ENCODE measurements at places on chromosomes 16 and 17.

GRCh38 chr17:58811290-58811689 is 55.6 kb downstream of the PPM1E start:
- no peak for DNase-seq

GRCh38 chr16:69847643-69848042 is 85.5 kb downstream of the WWP2 start:
- no peak for DNase-seq

DNA sequence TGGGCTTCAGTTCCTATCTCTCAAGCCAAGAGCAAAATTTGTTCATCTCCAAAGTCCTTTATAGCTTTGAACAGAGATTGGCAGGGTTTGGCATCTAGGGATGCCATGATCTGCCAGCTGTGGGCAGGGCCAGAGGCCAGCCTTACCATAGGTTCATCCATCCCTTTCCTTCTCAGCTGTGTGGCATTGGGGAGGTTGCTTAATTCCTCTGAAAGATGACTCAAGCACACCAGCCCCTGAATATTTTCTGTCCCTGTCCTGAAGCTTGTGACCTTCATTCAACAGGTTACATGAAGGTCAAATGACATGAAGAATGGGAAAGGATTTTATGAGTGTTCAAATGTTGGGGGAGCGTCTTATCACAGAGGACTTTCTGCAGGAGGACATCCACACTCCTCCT is 3.4 kb downstream of the MT1G start:
- DNase-seq, result no peak

DNA sequence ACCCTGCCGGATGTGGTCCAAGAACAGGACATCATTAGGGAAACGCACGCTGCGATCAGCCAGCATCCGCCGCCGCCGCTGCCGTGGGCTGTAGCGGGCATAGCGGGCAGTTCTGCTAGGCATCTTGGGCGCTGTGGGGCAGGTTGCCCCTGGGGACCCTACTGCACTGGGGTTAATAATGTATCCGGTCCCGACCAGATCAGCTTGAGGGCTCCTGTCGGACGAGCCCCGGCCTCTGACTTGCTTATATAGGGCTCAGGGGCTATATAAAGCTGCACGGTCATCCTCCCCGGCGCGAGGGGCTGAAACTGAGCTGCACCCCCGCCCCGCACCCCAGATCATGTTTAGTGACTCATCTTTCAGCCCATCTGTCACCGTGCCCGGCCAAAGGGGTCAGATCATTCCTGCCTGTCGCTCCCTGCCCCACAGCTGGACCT is at the start of gene PPP1R27:
Gene PPP1R27 (minus strand): TSS at position 220 of the 437 bp plus-strand sequence. CDS start 97 bp downstream, at position 123.
- no peak for DNase-seq

DNA sequence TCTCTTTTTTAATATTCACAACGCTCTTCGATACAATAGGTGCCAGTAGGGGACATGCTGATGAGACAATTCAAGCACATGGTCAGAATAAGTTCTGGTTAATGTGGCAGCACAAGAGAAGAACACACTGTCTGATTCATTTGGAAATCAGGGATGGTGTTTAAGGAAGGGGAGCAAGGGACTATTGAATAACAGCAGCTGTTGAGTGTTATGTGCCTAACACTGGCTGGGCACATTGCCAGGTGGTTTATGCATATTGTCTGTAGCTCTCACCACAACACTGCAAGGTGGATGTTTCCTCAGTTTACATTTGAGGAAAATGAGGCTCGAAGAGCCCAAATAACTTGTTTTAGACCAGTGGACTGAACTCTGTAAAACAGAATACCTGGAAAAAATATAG is 44.2 kb downstream of the LYRM9 start:
- no peak for DNase-seq

DNA sequence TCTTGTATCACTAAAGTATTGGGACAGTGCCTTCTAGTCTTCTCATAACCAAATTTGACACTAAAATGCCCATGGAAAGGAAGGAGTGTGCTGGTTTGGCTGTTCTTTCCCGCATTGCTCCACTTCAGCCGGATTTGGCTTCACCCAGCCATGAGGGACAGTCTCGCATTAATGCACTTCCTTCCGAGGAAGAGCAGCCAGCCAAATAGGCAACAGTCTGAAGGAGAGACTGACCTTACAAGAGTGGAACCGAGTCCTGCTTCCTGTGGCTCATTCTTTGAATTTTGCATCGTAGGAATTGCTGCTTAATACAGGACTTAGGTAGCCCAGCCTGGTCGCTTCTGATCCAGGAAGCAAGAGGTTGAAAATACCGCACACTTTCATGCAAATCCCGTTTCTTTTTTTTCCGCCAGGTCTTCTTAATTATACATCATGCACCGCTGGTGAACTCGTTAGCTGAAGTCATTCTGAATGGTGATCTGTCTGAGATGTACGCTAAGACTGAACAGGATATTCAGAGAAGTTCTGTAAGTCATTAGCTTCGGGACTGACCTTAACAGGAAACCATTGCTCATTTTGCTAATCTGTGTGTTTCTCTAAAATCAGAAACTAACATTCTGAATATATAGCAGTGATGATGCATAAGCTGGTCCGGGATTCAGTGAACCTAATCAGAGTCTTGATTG is 38.2 kb downstream of the CLEC16A start:
- DNase-seq, result no peak

DNA sequence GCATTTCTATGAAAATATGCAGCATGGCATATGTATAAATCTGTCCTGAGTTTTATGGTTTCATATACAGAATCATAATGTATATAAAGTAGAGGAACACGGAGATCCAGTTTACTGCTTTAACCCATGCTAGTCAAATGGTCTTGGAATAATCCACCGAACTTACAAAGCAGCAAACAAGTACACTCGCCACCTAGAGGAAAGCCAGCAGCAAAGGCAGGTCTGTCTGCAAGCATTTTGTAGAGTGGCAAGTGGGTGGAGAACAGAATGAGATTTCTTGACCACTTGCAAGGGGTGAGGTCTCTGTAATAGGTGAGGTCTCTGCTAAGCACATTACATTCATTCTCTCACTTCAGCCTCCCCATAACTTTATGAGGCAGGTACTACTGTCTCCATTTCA is 308.3 kb downstream of the CA10 start:
- no peak for DNase-seq

GRCh38 chr16:10600782-10601443 is 20.5 kb upstream of the EMP2 start:
- DNase-seq, result no peak

DNA sequence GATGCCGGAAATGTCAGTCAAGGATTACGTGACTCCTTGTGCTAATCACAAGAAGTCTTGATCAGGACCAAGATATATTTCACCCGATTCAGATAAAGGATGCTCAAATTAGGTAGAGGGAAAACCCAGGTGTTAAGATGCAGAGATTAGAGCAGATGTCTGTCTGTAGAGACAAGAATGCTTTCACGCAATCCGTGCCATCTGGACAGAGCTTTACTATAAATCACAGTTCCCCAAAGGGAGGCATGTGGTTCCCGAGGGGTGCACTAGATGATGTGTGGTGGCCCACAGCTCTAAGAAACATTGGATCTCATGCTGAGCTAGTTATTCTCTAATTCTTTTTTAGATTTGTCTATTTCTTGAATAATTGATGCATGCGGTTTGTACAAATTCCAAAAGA is 9.8 kb upstream of the MAP3K14 start:
- DNase-seq, result no peak

DNA sequence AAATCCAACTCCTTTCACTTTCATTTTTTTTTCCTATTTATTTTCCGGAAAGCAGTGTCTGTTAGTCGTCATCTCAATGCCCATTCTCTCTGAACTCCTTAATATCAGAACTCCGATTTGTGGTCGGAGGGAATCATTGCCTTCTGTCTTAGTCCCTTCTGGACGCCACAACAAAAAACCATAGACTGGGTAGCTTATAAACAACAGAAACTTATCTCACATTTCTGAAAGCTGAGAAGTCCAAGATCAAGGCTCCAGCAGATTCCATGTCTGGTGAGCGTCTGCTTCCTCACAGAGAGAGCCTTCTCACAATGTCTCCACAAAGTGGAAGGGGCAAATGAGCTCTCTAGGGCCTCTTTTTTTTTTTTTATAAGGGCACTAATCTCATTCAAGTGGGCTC is 296.6 kb upstream of the CDH11 start:
- no peak for DNase-seq

DNA sequence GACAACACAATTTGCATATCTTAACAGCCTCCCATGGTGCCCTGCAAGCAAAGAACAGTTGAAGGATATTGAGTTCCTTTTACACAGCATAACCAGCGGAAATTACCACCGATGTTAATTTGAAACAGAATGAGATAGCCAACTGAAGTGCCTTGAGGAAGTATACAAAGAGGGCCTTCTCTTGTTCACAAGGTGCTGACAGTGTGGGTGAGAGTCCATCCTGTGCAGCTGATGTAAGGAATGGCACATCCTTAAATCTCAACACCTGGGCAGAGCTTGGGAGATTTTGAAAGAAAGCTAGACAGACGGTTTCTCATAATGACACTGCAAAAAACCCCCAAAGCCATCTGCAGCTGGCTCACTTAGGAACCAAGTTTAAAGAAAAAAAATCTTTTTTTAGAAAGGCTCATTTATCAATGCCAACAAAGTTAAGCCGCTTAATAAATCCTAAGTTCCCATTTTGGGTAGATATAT is 818.6 kb downstream of the KCNJ2 start:
- DNase-seq, result no peak

DNA sequence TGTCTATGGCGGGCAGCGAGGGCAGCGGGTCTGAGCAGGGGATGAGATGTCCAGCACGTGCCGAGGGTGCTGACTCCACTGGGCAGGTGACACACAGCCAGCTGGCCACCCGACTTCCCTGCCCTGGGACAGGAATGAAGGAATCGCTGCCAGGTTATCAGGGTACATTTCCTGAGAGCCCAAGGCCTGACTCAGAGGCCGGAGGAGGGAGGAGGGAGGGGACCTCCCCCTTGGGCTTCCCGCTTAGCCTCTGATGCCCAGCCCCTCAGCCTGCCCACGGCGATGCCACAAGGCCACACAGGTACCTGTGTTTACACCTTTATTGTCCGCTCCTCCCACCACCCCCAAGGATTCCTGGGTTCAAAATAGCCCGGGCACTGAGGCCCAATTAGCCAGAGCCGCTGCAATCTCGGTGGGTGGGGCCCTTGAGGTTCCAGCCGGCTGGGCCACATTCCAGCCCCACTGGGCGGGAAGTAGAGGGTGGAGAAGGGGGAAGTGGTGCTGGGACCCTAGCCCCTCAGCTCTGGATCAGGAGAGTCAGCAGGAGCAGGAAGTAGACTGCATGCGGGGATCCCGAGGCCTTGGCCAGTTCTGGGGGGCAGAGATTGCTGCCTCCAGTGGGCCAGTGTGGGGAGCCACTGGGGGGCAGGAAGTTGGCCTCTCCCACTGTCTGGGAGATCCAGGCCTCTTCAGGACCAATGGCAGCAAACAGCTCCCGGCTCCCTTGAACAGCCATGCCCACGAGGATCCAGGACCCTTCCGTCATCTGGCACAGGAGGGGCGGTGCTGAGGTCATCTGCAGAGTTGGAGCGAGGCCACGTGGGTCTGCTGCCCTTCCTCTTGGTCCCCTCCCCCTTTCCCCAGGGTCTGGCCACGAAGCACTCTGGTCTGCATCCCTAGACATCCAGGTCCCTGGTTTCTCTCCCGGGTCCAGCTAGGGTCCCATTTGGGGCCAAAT is 3.4 kb upstream of the PRSS8 start:
- no peak for DNase-seq

- DNase-seq, result no peak
Observed at GRCh38 chr17:41444186-41444585, 3.4 kb upstream of the KRT38 start.

GRCh38 chr17:69246726-69247375 is 18.2 kb upstream of the ABCA10 start:
- DNase-seq, result peak; percentile 35

GRCh38 chr16:78142788-78143187 is 43.3 kb downstream of the WWOX start:
- no peak for DNase-seq

DNA sequence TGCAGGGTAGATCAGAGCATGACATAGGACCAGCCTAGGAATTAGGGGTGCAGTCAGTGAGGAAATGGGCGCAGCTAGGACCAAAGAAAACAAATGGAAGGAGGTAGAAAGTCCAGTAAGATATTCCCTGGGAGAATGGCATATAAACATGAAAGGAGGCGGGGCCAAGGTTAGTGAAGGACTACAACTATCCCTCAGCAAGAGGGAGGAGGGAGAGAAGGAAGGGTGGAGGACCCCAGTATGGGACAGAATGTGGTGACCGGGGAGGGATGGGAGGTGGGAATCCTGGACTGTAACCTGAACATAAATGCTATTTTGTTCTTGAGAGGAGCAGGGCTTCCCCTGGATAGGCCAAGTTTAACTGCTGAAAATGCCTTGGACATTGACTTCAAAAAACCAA is 22.8 kb downstream of the ITGB3 start:
- DNase-seq, result no peak

- no peak for DNase-seq
Observed at GRCh38 chr17:74678541-74678940, 34.2 kb downstream of the CD300LF start.

GRCh38 chr17:79801156-79802038 is 4.5 kb upstream of the CBX8 start:
- no peak for DNase-seq

DNA sequence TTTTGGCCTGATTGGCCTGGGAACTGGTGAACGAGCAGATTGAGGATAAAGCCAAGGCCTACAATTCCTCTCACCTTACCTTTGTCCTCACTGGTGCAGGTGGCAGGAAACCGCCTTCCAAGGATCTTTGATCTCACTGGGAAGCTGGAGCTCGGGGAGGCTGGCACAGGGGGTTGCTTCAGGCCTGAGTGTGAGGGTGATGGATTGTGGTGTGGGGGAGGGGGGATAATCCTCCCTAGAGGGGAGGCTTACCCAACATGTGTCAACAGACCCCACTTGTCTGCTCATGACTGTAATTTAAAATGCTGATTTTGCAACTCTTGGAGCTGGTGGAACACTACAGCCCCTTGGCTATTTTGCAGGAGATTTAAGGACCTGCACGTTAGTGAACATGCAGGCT is 4.5 kb upstream of the RMI2 start:
- DNase-seq, result no peak

DNA sequence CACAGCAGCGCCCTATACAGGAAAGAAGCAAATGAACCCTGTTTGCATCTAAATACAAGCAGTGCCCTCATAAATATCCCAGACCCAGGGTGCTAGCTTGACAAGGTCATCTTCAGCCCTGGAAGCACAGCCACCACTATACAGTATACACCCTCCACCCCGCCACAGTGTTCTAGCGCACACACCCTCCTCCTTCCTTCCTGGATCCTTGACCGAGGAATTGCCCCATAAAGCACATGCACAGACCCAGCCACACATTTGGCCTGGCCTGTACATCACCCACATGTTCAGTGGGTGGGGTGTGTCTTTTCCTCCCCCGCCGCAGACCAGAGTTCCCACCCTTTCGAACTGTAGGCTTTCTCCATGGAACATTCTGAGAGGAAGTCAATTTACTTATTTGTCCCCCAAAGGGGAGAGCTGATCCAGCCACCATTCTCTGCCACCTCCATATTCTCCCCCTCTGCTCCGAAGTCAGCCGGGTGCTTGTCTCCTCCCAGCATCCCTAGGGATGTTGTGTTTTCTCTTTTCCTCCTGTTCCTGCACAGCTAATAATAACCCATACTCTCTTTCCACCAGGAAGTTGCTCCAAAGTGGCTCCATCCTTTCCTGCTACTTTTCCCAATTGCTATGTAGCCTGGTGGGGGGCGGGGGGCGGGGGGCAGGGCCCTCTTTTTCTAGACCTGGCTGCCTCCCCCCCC is 6.6 kb downstream of the ABI3 start:
- DNase-seq, result no peak

All from LNCaP clone FGC (cell line).